Right renal cortex interstitium (tissue), 3 donors: ENCODE measurements at places on chromosomes 7 and 10. TPM values are rescaled to one million over a fixed set of nuclear protein-coding genes. Genes with fewer than 3 reads are reported as not detected.

GRCh38 chr7:128170461-128170860 is 70.6 kb upstream of the LEP start:
- DNase-seq = no peak

DNA sequence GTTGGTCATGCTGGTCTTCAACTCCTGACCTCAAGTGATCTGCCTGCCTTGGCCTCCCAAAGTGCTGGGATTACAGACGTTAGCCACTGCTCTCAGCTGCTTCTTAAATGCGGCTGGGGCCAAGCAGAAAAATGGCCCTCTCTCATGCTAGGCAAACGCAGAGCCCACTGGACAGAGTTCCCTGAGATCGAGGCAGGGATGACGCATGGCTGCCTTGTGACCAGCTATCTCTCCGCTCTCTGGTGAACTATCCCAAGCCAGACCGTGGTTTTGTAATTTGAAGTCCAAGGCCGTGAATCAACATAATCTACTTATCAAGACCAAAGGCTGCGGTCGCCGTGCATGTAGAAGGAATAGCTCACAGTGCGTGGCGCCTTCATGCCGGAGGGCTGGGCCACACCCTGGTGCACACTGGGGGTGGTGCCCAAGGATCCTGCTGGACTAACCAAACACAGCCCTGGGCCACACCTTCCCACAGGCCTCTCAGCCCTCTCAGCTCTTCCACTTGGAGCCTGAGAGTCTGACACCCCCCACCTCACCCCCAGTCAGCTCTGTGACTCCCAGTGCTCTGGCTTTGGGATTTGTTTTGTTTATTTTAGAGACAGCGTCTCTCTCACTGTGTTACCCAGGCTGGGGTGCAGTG is 88.1 kb upstream of the CUX1 start:
- DNase-seq = no peak

The CPN1 gene
- polyA plus RNA-seq = 3.2 TPM

DNA sequence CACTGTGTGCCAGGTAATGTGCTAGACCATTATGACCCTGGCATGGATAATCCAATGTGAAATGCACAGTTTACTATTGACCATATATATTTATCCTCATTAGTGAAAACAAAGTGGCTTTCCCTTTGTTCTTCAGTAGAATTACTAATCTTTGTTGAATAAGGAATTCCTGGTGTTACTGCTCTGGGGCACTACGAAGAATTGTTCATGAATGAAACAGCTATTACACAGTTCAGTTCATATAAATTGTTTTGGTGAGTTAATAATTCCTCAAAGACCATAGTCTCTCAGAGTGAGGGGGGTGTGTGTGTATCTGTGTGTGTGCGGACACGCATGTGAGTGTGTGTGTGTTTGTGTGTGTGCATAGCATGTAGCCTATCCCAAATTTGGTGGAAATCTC is 668.0 kb upstream of the MBL2 start:
- DNase-seq = no peak
